Hippocampal formation (tissue), 2 donors: ENCODE measurements at places on chromosomes 2 and 18.

GRCh38 chr2:208493186-208493585, 86.6 kb downstream of the PTH2R start:
- no peak for DNase-seq

DNA sequence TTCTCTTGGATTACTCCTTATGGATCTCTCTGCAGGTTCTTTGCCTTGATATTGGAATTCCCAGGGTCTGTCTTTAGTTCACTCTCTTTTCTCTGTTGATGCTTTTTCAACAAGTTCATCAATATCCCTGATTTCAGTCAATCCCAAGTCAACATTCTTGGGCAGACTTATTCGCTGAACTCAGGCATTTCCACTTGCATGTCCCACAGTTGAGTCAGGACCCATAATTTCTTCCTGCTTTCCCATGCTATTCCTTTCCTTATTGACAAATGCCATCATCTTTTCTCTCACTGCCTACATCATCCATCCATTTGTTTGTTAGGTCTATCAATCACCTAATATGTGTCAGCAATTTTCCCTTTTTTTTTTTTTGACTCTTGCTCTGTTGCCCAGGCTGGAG, 11.6 kb downstream of the GPD2 start:
- no peak for DNase-seq

- no peak for DNase-seq
These were observed 42.6 kb downstream of the EDAR start for GRCh38 chr2:108946442-108946841.

GRCh38 chr2:73386342-73386868, 769 bp downstream of the ALMS1 start:
- DNase-seq: peak; percentile 63

- no peak for DNase-seq
These were observed 56.1 kb downstream of the RPL37A start for GRCh38 chr2:216554755-216555154.

GRCh38 chr2:205175831-205176230, 506.5 kb upstream of the NRP2 start:
- no peak for DNase-seq

DNA sequence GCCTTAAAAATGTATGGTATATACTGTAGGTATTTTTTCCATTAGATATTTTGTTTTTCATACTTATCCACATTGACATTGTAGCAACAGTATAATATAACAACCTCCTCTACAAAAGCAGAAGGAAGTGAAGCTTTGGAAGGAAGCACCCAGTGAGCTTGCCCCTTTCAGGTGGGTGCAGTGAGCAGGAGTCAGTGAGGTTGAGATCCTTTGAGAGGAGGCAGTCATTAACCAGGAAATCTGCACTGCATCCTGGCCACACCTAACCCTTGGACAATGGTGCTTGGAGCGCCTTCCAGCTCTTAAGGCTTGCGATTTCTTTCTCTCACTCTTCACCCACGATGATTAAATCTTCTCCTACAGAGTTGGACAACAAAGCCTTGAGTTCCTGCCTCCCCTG, 13.9 kb downstream of the IL37 start:
- DNase-seq: no peak

DNA sequence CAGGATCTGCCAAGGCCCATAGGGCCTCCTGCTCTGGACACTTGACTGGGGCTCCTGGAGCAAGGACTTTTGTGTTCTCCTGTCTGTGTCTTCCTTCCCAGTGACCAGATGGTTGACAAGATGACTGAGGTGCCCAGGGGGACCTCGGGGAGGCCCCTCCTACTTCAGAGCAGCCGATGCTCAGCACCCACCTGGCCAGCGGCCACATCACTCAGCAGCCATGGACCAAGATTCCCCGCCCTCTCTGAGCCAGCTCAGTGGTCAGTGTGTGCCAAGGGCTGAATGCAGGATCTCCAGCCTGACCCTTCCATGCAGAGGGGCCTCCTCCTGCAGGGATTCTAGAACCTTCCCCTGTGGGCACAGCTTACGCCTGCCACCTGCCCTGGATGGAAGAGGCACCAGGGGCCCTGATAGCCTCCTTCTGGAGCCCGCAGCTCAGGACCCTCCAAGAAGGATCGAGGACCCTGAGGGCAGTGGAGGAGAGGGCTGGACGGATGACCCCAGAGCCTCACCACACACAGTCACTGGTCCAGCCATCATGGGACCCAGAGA, 87.4 kb upstream of the GPC1 start:
- no peak for DNase-seq

- no peak for DNase-seq
These were observed 42.5 kb upstream of the SCN1A start for GRCh38 chr2:166170356-166170755.

GRCh38 chr2:120622886-120623753, 112.5 kb upstream of the GLI2 start:
- DNase-seq: no peak

DNA sequence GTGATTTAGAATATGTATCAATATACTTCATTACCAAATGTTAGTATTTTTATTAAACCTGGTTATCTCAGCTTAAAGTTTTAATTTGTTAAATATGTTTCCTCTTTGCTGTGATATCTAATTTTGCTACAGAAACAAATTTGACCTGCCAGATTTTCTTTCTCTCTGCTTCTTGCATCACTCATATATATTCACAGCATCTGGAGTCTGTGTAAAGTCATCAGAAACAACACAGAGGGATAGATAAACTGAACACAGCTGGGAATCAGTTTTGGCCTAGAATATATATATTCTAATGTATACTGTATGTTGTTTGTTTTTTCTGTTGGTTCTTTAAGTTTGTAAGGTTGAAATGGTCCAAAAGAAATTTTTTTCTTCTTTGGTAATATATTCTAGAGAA, 8.5 kb downstream of the PSMD14 start:
- DNase-seq: no peak

GRCh38 chr2:12539336-12539735, 177.4 kb upstream of the TRIB2 start:
- no peak for DNase-seq

DNA sequence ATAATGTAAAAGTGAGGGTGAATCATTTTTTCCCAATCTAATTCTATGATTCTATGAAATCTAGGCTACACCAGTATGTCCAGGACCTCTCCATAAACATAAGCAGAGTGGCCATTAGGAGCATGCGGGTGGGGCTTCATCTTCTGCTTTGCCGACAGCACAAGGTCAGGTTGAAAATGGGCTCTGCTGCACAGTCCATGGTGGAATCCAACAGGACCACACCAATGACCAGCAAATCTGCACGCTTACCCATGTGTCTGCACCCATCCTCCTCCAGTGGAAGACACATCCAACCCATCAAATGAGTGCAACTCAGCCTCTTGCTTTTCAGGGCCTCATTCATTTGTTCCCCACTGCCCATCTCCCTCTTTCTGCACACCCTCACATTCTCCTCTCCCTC, 43.3 kb upstream of the SKOR2 start:
- no peak for DNase-seq

DNA sequence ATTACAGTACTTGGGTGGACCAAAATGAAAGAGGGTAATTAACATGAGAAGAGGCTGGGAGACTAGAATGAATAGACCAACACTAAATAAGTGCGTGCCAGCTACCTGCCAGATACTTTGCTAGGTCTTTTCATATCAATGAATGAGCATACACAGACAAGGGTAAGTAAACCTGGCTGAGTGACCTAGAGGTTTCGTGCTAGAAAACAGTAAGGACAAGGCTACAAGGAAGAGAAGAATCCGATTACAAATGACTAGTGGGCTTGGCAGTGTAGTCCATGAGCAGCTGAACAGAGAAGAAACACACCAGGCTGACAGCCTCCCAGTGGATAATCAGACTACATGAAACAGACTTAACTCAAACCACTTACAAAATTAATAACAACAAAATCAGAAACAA, 64.6 kb downstream of the THADA start:
- no peak for DNase-seq

DNA sequence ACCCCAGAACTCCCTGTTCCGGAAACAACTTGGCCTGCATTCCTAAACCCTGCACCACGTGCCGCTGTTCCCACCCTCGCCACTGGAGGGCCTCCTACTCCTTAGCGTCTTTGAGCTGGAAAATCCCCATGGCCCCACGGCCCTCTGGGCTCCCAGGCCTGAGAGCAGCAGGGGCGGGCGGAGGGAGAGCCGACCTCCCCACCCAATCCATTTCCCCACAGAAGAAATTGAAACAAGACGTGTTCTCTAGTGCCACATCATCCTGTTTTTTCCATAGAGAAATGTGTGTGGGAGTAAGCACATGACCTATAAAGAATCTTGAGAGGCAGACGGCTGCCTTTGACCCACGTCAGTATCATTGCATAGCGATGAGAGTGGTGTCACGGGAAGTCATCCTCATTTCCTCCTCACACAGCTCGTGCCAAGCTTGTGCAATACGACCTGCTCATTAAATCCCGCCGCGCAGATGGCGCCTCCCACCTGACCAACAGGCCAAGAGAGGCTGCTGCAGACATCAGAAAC, 79.2 kb downstream of the LAMA1 start:
- DNase-seq: peak; percentile 10

DNA sequence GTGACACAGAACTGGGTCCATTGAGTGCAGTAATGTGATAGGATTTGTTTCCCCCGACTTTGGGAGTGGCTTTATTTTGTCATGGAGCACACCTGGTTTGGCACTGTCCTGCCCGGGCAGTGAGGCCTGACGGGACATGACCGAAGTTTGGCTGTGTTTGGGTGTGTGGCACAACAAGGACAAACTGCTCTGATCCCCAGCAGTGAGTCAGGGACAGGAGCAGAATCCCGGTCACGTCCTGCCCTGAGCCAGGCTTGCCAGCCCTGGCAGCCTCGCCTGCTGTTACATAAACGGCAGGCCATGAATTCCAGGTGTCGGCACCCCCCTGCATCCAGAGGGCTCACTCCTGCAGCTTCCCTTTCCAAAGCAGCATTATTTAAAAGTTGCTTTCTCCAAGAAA, 45.7 kb downstream of the IMPA2 start:
- DNase-seq: no peak

GRCh38 chr2:149899390-149899789, 311.8 kb upstream of the MMADHC start:
- DNase-seq: no peak

GRCh38 chr2:189129971-189130370, 49.6 kb downstream of the COL5A2 start:
- DNase-seq: no peak

- no peak for DNase-seq
These were observed 123.3 kb upstream of the TANK start for GRCh38 chr2:161036926-161037325.

- no peak for DNase-seq
These were observed 92.7 kb upstream of the CD302 start for GRCh38 chr2:159890551-159891266.

DNA sequence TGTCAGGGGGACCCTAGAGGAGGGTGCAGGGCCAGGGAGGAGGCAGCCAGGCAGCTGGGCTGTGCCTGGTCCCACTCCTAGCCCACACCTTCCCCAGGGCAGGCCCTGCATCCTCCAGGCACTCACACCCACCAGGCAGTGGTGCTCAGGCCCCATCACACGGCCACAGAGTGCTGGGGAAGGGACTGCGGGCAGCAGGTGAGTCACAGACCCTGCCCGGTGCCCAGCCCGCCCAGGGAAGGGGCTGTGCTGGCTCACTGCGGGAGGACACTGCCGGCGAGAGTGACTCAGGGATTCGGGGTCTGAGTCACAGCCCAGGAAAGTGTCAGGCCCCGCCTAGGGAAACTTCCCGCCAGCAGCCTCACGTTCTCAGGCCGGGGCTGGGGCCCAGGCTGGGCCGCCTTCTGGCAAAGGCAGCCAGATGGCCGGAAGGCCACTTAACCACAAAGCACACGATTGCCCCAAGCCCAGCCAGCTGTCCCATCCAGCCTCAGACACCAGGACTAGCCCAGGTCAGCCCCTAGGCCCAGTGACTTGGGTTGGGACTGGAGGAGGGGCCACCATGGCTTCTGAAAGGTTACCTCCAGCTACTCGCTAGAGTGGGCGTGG, 42.2 kb downstream of the BIN1 start:
- DNase-seq: peak; percentile 51

- no peak for DNase-seq
These were observed 1088.1 kb upstream of the PIK3C3 start for GRCh38 chr18:40866968-40867367.

DNA sequence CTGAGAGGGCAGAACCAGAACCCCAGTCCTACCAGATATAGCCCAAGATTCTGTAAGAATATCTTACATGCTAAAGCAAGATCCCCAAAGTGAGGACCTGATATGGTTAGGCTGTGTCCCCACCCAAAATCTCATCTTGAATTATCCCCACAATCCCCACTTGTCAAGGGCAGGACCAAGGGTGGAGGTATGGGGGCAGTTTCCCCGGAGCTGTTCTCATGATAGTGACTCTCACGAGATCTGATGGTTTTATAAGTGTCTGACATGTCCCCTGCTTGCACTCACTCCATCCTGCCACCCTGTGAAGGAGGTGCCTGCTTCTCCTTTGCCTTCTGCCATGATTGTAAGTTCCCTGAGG, 19.9 kb downstream of the TTC32 start:
- no peak for DNase-seq

DNA sequence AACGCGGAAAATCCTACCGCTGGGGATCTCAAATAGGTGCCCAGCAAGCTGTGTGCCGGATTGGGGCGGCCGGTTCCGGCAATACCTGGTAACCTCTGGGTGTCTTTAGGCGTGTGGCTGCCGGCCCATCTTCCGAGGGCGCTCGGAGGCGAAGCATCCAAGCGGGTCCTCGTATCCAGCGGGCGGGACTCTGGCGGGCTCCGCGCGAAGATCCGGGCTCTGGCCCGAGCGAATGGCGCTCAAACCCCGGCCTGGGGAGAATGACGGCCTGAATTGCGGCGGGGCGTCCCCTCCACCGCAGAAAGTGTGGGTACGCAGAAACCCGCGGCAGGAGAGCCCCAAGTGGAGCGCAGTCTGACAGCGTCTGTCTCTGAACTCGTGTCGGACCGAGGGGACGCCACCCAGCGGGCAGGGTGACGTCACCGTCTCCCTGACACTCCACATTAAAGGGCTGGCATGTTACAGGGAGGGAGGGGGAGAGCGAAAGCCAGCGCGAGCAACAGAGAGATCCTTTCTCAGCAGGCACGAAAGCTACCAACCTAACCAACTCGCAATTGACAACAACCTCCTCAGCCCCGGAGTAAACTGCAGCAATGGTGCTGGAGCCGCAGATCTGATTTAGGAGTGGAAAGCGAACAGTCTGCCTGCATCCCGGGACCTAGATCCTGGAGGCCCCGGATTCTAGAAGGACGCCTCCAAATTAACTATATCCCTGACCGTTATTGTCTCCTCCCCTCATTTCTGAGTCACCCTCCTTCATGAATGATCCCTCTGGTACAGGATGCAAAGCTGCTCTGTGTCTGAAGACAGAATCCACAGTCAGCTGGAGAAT, at the start of gene SKOR2:
Gene SKOR2, minus strand, starts transcription at position 372 of the 832 bp plus-strand sequence. CDS start 2,477 bp downstream, outside the sequence.
- no peak for DNase-seq

DNA sequence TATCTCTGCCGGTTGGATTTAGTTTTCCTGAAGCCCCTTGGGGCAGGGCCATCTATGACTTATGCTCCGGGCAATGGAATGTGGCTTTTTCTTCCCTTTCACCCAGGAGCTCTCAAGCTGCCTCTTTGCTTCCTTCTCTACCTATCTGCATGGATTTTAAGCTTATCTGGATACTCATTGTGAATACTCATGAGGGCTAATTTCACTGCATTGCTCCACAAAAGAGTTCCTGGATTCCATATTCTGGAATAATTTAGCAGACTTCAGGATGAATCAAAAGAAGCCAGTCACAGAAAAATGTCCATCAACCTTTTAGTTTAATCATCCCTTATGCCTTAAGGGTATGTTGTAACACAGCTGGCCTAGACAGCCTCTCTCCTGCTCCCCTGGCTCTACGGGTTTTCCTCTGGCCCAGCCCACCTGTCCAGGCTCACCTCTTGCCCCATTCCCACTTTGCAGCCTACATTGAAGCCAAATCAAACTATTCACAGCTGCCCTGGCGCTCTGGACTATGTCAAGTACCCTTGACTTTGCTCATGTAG, 122.8 kb upstream of the RMDN2 start:
- DNase-seq: no peak
